Amniotic epithelial cell (primary cell): ENCODE measurements at places on chromosomes 4 and X.

DNA sequence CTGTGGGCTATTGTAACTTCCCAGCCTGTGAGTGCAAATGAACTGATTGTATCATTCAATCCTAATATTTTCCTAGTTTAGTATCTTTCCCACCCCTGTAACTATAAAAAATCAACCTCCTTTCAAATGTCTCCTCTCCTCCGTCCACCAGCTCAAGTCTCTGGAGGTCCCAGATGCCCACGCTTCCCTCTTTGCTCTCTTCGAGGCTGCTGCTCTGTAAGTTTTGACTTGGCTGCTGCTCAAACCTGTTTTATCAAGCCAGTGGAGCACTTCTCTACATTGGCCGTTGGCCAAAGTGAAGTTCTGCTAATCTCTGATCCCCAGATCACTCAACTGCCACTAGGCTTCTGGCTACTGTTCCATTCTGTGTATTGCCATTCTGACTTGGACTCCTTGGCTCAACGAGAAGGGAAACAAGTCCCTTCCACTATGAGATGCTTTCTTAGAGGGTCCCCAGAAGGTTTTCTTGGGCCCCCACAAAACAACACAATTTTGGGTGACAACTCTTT lies 60.7 kb upstream of the RAPGEF2 start:
- no peak for DNase-seq

DNA sequence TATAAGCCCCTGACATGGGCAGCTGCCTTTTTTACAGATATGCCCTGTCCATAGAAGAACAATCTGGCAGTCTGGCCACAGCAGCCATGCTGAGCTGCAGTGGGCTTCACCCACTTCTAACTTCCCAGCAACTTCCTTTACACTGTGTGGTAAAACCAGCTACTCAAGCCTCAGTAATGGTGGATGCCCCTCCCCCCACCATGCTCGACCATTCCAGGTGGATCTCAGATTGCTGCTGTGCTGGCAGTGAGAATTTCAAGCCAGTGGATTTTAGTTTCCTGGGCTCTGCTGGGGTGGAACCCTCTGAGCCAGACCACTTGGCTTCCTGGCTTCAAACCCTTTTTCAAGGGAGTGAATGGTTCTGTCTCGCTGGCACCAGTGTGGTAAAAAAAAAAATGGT lies 355.9 kb upstream of the EDA2R start:
- DNase-seq, result no peak

DNA sequence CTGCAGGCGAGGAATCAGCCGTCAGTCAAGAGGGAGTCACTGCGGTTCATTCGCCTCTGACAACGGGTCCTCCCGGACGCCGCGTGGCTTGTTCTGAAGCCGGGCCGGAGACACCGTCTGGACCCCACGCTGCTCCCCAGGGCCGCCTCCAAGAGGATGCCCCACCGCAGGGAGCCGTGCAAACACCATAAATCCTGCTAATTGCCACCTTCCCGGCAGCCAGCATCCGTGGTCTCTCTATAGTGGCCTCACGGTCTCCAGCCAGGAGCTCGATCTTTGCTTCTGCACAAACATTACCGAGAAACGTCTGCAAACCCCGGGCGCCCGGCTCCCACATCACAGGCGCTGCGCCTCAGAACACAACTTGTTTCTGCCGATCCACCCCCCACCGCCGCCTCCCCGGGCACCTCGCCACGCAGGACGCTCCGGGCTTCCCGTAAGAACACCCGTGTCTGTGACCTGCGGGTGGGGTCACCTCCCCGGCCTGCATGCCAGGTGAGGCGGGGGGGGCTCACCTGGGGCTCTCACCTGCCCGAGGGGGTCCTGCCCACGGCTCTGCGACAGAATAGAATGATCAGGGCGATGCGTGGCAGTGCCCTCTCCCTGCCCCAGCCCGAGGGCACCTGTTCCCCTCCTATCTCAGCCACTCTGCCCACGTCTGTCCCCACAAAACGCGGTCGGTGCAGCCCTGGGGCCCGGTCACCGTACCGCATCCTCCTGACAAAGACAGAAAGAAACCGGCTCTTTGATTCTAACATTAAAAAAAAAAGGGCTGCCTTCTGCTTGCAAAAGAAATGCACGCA lies 32.4 kb upstream of the PPP2R3B start:
- DNase-seq, result no peak

GRCh38 chr4:43360296-43360695 lies 467.8 kb downstream of the GRXCR1 start:
- no peak for DNase-seq

- DNase-seq, result no peak
Observed at GRCh38 chrX:31993637-31994036, 921.8 kb upstream of the FTHL17 start.

DNA sequence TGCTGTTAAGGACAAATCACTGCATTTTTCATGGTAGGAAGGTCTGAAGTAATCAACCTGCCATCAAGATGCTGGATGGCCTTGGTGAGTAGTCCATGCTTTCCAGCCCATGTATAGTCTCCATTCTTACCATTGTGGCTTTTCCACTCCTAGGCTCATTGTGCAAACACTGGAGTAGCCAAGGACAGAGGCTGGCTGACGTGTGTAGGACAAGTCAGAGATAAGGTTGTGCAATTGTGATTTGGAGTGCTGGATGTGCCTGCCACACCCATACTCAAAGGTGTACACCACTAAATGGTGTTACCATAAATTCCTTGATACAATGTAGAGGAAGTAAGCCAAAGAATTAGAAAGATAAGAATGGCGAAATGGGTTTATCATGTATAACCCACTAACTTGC lies 26.3 kb upstream of the RADX start:
- DNase-seq, result no peak

DNA sequence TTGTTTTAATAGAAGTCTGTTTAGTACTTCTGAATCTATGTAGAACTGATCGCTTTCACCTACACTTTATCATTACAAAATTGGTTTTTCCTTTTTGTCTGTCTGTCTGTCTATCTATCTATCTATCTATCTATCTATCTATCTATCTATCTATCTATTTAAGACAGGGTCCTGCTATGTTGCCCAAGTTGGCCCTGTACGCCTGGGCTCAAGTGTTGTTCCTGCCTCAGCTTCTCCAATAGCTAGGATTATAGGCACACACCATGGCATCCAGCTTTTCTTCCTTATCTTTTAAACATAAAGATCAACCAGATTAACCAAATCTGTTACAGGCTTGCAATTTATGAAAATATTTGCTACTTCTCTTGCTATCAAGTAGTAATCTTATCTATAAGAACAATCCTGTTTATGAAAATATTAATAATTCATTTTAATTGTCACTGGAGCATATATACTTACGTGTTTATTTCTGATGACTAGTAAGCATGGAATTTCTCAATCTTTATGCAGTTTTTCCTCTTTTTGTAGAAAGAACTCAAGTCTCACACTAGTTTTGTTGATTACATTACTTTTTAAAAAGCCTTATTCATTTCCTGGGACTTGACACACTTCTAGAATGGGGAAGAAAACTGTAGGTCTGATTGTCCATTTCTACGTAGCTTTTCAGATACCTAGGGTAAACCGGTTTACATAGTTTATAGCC lies 24.5 kb downstream of the KIAA0232 start:
- peak; percentile 53 for DNase-seq

GRCh38 chr4:129314781-129315180 lies 218.8 kb downstream of the C4orf33 start:
- no peak for DNase-seq

DNA sequence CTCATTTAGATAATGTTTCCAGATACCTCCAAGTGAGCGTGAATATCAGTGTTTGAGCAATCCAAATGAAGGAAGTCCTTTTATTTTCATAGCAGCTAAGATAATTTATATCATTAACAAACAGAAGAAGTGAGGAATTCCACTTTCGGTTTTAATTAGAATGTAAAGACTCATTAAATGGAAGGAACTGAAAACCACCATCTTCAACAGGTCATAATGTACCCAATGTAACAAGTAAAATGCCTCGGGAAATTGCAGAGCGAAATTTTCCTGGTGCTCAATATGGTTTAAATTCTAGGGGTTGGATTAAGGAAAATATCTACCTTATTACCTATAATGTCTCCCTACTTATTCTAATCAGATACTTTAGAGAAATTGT lies 33.9 kb upstream of the SLC9A7 start:
- DNase-seq, result no peak

GRCh38 chrX:1351981-1352714 lies 15.6 kb downstream of the IL3RA start:
- DNase-seq, result no peak

DNA sequence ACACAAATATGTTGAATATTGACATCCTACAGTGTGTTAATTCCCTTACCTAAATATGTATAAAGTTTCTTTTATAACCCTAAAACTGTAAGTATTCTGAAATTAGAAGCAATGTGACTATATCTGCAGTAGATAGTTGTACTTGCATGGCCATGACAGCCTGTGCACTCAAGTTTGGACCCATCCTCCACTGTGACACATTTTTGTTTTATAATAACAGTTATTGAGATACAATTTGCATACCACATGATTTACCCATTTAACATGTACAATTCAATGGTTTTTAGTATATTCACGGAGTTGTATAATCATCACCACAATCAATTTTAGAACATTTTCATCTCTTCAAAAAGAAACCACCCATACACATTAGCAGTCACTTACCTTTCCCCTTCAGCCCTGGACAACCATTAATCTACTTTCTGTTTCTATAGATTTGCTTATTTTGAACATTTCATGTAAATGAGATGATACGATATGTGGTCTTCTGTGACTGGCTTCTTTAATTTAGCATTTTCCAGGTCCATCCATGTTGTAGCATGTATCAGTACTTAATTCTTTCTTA lies 29.6 kb downstream of the HERC3 start:
- no peak for DNase-seq

DNA sequence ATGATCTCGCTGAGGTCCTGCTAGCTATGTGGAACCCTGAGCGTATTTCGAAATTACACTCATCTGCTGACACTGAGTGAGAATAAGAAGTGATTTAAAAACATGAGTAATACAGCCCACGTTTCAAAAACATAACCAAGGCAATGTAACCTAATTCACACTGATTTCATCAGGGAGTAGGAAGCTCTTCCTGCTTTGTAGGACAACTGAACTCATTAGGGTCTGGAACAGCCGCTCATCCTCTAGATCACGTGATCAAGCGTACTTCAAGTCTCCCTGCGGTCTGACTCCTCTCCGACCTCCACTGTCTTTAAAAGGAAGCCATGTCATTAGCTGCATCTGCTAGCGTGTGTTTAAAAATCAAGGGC lies 138.0 kb downstream of the NSUN7 start:
- DNase-seq, result peak; percentile 94

DNA sequence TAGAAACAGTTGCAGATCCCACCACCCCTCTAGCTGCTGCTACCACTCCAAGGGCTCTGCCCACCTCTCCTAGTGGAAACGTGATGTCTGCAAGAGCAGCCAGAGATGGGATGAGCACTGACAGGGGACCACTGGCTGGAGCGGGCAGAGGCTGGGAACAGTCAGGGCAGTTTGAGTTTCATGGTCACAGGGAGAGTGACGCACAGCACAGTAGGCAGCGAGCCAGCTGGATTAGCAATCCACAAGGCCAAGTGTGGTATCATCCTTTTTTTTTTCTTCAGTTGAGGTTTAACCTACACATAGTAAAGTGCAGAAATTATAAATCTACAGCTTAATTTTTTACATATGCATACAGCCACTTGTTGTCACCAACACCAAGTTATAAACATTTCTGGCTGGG lies 6.4 kb upstream of the SCML2 start:
- DNase-seq, result no peak

DNA sequence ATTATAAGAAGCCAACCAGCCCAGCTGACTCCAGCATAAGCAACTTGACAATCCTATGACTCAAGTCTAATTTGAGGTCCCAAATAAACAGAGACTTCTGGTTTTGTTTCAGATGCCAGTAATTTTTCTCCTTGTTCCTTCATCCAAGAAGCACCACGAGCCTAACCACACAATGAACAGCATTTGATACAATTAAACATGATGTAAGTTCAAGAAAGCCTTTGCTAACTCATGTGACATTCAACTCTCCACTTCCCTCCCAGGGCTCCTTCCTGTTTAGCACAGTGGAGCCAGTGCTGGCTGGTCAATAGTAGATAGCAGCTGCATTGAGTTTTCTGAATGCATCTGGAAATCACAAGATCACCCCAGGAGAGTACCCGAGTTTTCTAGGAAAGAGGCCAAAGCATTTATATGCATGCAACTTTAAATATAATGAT lies 206.3 kb downstream of the ARHGAP24 start:
- DNase-seq, result peak; percentile 93

GRCh38 chr4:90375081-90375480 lies 247.9 kb downstream of the CCSER1 start:
- DNase-seq, result no peak

- DNase-seq, result no peak
Observed at GRCh38 chr4:142281999-142282398, 564.1 kb downstream of the INPP4B start.

GRCh38 chr4:30696191-30696590 lies 24.0 kb upstream of the PCDH7 start:
- DNase-seq, result peak; percentile 44

DNA sequence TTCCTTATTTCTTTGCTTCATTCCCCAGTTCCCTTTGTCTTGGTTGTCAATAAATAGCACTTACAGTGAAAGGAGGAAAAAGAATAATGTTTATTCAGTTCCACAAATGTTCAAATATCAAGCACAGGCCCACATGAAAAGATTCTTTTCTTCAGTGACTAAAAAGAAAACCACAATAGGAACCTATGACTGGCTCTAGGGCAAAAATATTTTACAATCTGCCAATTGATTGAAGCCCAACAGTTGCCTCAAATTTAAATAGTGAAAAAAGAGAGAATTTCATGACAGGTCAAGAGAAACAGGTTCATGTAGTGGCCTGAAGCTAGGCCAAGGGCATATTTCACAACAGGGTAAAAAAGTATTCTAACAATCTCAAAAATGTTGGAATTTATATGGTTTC lies 553.8 kb downstream of the CENPC start:
- no peak for DNase-seq

DNA sequence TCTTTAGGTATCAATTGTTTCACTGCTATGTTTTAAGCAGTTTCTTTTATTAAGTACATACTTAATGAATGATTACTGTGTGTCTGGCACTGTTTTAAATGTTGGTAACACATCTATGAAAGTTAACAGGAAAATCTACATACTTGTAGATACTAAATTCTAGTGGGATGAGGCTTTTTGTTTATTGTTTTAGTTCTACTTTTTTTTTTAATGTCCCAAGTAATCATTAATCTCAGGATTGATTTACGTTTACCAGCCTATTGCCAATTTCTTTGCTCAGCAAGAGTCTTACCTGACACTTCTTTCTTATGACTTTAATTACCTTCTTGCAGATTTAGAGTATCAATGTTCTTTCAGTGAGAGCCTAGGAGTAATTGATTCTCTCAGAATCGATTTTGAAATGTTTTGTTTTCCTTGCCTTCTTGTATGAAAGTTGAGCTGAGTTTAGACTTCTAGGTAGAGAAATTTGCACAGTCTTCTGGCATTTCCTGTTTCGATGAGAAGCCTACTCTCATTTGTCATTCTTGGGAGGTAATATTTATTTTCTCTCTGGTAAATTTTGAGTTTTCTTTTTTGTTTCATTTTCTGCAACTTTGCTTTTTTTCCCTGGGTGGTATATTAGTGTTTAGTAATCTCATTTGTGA lies 235.2 kb upstream of the ANKRD50 start:
- DNase-seq, result no peak

- DNase-seq, result peak; percentile 75
Observed at GRCh38 chrX:134512566-134512965, 52.6 kb downstream of the HPRT1 start.

- no peak for DNase-seq
Observed at GRCh38 chr4:70614184-70614555, 14.4 kb upstream of the ENAM start.

- DNase-seq, result peak; percentile 44
Observed at GRCh38 chr4:76950052-76950955, 752 bp downstream of the SEPTIN11 start.
